Astrocyte (in vitro differentiated cells and primary cell): ENCODE measurements at places on chromosomes 11 and 22. TPM values are rescaled to one million over a fixed set of nuclear protein-coding genes. Genes with fewer than 3 reads are reported as not detected.

GRCh38 chr22:42670921-42671709 is 21.9 kb upstream of the CYB5R3 start:
- no peak overlapping the region for H3K4me3 ChIP-seq
- no peak for DNase-seq
- H3K36me3 ChIP-seq: no peaks in the 10 kb centered on the region
- H3K4me1 ChIP-seq: no peaks in the 10 kb centered on the region
- H3K27ac ChIP-seq: no peak overlapping the region

HTR3B gene
- total RNA-seq: not detected in 2 replicates

DNA sequence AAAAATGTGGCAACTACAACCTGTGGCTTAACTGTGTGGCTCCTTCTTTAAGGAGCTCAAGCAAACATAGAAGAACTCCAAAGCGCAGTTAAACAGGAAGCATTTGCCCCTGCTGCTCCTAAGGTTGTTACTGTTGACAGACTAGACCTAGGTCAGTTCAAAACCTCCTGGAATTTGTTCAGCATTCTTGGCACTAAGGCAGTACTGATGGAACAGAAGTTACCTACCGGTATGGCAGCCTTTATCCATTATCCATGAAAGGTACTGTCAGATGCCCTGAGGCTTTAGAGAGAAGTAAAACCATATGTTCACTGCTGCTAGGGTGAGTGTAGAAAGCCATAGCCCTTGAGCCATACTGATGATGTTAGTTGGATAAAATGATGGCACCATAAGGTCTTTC is 916.5 kb upstream of the FAT3 start:
- no peak overlapping the region for H3K4me3 ChIP-seq
- no peaks in the 10 kb centered on the region for H3K27me3 ChIP-seq
- H3K27ac ChIP-seq: no peak overlapping the region
- no peaks in the 10 kb centered on the region for H3K4me1 ChIP-seq
- no peaks in the 10 kb centered on the region for H3K36me3 ChIP-seq

- H3K4me1 ChIP-seq: no peaks in the 10 kb centered on the region
- no peak overlapping the region for H3K27ac ChIP-seq
- no peaks in the 10 kb centered on the region for H3K36me3 ChIP-seq
- H3K27me3 ChIP-seq: no peaks in the 10 kb centered on the region
- no peak overlapping the region for H3K4me3 ChIP-seq
These were observed 57.2 kb upstream of the ALDH3B2 start for GRCh38 chr11:67731583-67731982.

SLC22A8 gene
- total RNA-seq: not detected in 2 replicates

HSPB2 gene
- total RNA-seq: not detected in 2 replicates

KRTAP5-10 gene
- 0.34 TPM in 1 of 2 replicates, not detected in the other for total RNA-seq
